Mesenteric fat pad (tissue), 1 donor: ENCODE measurements at places on chromosomes 1 and 21.

- DNase-seq: no peak
Measured at GRCh38 chr1:164256456-164256855, 302.5 kb upstream of the PBX1 start.

DNA sequence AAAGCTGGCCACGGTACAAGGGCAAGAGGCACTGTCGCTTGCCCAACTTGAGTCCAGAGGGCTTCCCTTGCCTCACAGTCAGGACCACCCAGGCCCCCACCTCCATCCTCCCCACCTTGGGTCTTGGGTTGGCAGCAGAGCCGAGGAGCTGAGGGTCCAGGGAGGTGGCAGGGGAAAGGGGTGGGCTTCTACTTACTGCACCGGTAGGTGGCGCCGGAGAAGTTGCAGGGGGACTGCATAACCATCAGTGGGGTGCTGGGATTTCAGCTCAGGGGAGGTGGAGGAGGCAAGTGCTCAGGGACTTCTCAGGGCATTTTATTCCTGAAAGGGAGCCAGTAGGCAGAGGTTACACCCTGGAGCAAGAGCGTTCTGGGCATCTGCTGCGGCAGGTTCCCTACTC, 44.0 kb downstream of the TRIM62 start:
- no peak for DNase-seq

DNA sequence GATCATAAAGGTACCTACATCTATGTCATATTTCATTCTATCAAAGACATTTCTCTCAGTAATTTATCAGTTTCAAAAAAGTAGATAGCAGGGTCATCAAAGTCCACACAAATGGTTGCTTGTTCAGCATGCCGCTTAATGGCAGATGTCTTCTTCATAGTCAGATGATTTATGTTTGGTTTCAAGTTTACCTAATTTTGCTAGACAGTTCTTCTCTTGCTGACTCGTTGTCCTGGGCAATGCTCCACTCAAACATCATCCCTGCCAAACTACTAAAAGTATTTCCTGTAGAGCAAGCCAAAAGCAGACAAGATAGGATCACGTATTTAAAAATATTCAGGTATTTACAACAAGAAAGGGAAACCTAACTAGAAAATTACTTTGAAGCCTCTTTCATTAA, 13.6 kb downstream of the NUP210L start:
- DNase-seq: no peak

GRCh38 chr1:153991151-153991630, 629 bp downstream of the RPS27 start:
- no peak for DNase-seq

DNA sequence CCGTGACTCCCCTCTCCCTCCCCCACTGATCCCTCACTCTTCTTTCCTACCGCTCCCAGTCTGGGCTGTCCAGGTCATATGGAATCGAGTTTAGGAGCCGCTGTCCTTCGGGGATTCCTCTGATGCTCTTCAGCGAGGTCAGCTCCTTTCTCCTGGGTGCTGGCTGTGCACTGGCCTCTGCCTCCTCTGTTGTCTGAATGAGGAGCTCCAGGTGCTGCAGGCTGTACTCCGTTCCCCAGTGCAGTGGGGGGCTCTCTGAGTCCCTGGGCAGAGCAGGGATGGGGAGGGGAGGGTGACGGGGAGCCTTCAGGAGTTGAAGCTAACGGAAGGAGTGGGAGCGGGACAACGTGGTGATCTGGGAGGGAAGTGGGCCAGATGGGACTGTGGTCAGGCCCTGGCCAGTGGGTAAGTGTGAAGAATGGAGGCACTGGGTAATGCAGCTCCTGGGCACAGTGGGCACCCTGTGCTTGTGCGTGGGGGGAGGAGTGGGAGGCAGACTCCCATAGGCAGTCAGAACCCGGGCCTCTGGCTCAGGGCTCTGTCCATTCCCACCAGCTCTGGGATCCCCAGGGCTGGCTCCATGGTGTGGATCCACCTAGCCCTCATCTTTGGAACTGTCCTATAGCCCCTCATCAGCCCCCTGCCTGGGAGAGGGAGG, 59.5 kb upstream of the TLR5 start:
- DNase-seq: no peak

DNA sequence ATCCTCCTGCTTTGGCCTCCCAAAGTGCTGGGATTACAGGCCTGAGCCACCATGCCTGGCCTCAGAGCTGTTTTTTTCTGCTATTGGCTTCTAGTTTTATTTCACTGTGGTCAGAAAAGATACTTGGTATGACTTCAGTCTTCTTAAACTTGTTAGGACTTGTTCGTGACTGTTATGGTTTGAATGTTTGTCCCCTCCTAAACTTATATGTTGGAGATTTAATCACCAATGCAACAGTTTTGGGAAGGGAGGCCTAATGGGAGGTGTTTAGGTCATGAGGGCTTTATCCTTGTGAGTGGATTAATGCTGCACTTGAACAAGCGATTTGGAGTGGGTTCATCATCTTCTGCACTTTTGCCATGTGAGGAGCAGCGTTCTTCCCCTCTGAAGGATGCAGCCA, 24.5 kb upstream of the SOD1 start:
- DNase-seq: no peak

DNA sequence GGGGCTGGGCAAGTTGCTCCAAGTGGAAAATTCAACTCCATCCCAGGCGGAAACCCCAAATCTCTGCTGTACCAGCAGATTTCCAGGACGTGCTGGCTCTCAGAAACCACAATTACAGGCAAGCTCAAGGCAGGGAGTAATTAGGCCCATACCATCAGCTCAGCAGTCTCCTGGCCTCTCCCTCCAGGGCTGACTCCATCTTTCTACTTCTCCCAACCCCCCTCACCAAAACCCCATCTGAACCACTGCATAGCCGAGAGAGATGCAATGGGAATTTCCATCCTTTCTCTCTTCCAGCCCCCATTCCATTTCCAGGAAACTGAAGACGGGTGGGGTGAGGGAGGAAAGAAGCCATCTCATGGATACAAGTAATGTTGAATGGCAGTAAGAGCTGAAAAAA, 41.2 kb downstream of the ARHGEF11 start:
- DNase-seq: no peak

- no peak for DNase-seq
Measured at GRCh38 chr1:38088791-38089190, 42.2 kb upstream of the POU3F1 start.

DNA sequence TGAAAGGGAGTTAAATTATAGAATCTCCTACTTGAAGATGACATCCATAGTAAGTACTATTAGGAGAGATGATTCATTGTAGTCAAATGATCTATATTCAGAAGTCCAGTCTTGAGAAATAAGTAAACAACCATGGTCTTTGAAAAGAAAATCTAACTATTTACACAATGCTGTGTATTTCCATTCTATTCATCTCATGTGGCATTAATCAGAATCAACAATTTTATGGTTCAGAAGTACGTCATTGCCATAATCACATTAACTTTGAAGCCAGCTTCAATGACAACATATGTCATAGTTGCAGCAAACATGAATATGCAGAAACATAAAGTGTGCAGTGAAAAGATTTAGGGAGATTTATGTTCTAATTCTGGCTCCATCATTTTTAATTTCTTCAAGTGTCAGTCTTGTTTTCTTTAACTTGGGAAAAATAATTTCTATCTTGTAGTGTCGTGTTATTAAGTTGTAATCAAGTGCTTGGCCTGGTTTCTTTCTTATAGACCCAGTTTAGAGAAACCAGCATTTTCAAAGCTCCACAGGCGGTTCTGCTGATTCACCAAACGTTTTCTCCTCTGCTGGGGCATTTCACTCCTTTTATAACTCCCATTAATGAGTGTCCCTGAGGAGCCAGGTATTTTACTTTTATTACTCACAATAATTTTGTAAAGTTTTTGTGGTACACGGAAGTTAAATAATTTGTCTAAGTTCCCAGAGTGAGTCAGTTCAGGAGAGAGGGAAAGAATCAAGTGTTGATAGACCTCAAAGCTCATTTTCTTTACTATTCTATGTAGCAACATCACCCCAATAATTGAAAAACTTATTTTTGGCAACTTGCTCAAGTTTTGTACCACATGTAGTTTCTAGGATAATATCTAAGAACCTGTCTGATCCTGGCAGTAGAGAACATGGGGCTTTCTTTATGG, 35.9 kb upstream of the PTGS2 start:
- no peak for DNase-seq

GRCh38 chr1:181558416-181558815, 75.1 kb downstream of the CACNA1E start:
- DNase-seq: no peak

GRCh38 chr1:7827126-7827955, 25.5 kb downstream of the UTS2 start:
- DNase-seq: no peak

GRCh38 chr1:85606414-85606800, 25.8 kb downstream of the CCN1 start:
- DNase-seq: no peak

GRCh38 chr1:204199579-204199978, 3.3 kb upstream of the KISS1 start:
- peak; percentile 47 for DNase-seq

DNA sequence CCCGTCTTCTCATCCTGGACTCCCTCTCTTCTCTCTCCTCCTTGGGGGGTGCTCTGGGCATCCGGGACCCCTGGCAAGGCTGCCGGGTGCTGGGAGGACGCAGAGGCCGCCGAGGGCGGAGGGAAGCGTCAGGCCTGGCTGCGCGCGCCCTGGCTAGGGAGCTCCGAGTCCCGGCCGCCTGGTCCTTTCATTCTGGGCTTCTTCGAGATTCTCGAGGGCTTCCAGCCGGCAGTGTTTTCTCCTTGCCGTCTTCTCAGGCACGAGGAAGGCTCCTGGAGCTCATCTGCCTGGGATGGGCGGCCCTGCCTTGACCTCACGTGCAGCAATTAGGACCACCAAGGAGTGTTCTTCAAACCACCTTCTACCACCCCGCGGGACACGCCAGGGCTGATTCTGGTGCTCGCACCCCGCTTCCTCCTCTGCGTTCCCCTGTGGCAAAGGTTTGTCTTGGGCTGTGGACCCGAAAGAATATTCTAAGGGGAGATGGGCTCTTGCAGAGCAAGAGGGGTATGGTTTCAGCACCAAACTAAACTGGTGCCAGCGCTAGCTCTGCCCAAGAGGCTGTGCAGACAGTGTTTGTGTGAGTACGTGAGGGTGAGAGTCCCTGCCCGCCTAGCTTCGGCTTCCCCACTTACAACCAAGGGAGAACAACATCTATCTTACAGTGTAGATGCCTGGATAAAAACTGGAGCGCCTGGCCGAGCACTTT, 36.5 kb downstream of the PIK3CD start:
- no peak for DNase-seq
